ENCODE measurements at places on chromosomes 1 and 21.

GRCh38 chr1:39917825-39918224 is 16.1 kb upstream of the MYCL start:
- DNase-seq = no peak

DNA sequence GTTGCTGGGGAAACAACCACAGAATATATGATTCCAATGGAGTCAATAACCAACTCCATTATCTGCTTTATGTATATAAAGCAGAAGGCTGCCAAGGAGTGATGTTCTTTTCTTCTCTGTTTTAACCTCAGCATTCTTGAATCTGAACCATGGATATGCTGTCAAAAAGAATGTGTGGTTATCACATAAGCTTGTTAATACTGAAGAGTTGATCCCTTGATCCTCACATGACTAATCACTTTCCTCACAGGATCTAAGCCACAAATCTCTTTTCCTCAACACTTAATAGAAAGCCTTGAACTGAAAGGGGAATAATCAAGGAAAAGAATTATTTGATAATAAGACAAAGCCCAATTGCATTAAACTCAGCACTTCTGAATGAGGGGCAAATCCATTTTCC is 271.3 kb upstream of the KIAA0040 start:
- no peak for DNase-seq

DNA sequence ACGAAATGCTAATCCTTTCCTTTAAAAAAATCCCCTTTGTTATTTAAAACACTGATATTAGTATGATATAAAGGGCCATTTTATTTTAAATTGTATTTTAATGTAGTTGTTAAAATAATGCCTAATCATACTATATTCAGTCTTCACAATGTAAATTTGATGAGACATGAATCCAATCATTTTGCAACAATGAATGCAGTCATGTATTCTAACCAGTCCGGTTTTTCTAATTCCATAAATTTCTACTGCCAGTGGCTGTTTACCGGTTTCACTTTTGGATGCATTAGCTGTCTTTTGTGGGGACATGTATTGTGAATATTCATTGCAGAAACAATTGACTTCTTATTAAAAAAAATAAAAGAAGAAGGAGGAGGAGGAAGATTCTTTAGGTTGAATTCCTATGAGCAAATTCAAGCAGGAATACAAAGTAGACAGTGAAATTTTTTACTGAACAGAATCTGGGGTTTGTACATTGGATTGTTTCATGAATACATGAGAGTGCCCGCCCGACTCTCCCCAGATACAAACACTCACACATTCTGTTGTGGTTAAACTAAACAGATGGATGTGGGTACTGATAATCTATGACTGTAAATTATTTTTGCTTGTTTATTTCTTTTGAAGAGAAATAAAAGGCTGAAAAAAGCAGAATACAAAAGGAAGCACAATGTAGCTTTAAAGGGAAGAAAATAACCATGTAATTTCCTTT is 624.8 kb upstream of the PTBP2 start:
- no peak for DNase-seq

DNA sequence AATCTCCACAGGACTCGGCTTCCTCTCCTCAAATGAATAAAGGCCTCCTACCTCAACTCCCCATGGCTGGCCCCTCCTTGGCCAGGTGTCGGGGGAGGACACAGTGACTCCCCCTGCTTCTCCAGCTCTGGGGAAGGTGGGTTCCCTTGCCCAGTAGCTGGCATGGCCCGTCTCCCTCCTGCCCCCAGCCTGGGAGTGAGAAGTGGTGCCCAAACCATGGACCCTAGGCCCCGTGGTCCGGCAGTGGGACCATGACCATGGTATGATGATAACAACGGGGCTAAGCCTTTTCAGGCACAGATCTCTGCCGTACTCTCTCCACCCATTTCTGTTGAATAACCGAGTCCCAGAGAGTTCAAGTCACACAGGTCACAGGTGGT is 11.2 kb downstream of the PLA2G2F start:
- no peak for DNase-seq

GRCh38 chr21:41024746-41025254 is 143.2 kb upstream of the BACE2 start:
- DNase-seq = no peak

DNA sequence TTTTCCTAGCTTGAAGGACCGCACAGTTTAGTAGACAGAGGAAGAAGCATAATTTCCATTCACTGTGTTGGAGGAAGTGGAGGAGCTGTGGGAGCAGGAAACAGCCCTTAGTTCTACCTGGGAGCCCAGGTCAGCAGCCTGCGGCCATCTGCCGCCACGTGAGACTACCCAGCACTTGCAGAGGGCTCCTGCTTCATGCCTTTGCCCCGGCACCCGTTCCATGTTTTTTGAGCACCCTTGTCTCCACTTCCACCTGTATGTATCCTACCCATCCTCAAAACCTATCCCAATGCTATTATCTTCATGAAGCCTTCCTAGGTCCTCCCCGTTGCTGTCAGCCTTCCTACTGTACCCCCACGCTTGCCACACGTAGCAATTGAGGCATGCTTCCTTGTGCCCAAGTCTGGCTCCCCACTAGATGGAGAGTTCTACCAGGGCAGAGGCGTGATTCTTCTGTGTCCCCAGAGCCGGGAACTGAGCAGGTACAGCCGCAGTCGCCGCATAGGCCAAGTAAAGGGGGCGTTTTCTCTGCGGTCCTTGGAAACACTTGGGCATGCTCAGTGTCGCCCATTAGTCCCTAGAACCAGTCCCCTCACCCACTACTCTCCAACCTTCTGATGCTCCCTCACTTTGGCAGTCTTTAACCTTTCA is 1.9 kb downstream of the SLC6A9 start:
- DNase-seq = no peak

- peak; percentile 32 for DNase-seq
Measured at GRCh38 chr1:6889875-6890480, 104.7 kb downstream of the CAMTA1 start.

- no peak for DNase-seq
Measured at GRCh38 chr1:172661107-172661506, 2.2 kb downstream of the FASLG start.

DNA sequence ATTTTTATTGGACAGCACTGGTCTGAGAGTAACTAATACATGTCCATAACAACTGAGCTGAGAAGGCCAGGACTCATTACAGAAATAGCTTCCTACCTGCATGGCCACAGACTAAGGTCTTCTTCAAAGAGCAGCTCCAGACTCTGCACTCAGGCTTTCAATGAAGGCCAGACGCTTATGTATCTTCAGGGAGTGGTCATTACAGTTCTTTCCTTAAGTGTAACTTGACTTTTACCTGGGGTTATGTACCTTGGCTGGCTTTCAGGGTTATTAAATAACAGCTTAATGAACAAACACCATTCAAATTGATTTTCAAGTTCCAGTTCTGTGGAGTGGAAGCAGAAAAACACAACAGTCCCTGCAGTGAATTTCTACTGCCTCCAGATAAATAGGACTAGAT is 23.8 kb upstream of the SLC22A15 start:
- DNase-seq = no peak

DNA sequence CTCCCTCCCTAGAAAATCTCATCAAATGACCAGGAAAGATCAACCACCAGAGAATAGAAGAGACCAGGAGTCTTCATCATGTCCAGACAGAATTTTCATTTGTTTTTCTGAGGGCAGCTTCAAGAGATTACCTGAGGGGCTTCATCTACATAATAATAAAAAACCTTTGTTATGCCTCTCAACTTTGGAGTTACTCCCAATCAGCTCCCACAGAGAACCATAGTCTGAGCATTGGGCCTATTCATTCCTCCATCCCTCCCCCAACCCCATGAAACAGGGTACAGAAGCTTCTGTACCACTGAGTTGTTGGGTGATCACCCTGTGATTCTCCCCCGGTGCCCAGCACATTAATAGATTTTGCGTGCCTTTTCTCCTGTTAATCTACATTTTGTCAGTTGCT is 53.3 kb upstream of the PRRC2C start:
- no peak for DNase-seq

GRCh38 chr1:21244154-21244553 is 46.1 kb downstream of the ECE1 start:
- DNase-seq = no peak

GRCh38 chr1:237875291-237875690 is 15.4 kb downstream of the ZP4 start:
- no peak for DNase-seq

DNA sequence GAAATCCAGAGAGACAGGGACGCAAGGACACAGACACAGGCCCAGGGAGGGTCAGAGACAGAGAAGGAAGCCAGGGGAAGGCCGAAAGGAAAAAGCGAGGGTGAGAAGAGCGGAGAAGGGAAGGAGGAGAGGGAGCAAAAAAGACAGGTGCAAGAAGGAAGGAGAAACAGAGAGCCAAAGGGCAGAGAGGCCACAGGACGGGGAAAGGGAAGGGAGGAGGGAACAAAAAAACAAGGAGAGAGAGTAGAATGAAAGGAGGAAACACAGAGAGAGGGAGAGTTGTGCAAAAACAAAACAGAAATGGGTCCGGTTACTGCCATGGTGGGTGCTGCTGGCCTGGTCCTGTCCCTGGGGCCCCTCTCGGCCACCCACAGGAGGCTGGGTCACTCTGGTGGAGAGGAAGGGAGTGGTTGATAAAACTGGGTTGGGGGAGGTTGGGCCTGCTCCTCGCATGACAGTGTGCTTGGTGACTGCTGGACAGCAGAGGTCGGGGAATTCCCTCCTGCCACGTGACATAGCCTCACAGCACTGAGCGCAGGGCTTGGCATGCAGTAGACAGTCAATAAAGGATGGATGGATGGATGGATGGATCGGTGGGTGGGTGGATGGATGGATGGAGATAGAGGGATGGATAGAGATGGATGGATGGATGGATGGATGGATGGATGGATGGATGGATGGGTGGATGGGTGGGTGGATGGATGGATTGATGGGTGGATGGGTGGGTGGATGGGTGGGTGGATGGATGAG is 64.8 kb downstream of the RAP1GAP start:
- DNase-seq = no peak

- no peak for DNase-seq
Measured at GRCh38 chr1:30472526-30472925, 250.9 kb downstream of the MATN1 start.

DNA sequence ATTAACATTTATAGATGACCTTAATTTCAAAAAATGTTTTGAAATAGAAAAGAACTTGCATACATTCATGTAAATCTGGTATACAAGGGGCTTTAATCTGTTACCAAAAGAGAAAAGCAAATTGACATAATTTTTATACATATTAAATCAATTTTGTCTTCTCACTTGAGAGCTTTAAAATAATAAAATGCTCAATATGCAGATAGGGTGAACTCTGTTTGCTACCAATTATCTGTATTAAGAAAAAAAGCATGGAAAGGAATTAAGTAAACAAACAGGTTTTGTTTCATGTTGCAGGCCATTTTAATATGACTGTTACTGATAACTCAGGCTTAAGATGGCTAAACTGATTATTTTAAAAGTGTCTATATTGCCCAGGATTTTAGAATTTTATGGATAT is 6.0 kb upstream of the TSHB start:
- no peak for DNase-seq

DNA sequence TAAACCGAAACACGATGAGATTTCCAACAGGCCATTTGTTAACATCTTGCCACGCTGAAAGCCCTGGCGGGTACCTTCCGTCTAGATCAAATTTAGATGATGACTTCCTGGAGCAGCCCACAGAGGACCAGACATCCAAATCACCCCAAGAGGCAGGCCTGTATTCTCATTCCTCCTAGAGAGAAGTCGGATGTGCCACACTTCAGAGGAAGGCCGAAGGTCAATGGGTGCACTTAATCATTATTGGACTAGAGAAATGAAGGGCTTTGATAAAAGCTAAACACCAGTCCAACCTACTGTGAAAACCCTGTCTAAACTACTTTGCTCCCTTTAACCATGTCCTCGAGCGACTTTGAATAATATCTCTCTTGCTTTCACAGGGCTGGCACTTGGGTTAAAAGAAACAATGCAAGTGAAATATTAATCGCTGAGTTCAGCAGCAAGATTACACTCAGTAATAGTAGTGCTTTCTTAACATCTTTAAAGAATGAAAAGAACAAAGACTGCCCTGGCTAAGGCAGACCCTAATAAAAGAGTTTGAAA is 76.5 kb downstream of the BCAR3 start:
- no peak for DNase-seq

- no peak for DNase-seq
Measured at GRCh38 chr1:7313826-7314225, 457.3 kb upstream of the VAMP3 start.

DNA sequence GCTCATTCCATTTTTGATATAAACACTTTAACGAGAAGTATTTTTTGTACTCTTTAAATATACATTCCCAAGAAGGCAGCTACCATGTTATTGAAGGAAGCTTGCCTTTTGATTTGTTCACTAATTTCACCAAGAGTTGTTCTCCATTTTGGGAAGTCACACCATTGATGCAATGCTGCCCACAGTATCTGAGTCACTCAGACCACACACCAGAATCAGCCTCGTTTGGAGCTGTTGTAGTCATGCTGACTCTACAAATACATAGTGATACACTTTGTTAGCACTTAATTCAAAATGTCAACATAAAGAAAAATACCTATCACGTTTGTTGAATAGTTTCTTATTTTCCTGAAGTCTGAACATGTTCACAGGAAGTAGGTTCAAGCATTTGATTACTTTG is 78.7 kb downstream of the PAPPA2 start:
- no peak for DNase-seq

- no peak for DNase-seq
Measured at GRCh38 chr1:221793439-221794078, 51.7 kb upstream of the DUSP10 start.

GRCh38 chr1:233088613-233089012 is 138.2 kb downstream of the NTPCR start:
- no peak for DNase-seq

DNA sequence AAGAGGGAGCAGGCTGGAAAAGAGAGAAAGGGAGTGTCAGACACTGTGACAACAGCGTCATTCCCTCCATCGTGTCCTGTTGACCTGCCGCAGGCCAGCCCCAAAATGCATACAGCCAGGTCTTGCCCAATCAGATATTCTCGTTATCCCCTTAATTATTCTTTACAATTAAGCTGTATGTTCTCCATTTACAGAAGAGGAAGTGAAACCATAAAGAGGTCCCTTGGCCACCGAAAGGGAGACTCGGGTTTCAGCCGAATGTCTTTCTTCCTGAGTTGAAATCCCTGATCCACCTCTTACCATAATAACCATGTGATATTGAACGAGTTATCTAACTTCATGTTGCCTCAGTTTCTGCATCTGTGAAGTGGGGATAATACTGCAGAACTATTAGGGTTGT is 70.5 kb downstream of the IGSF21 start:
- no peak for DNase-seq

GRCh38 chr1:227941509-227942020 is 6.2 kb downstream of the WNT9A start:
- DNase-seq = no peak

GRCh38 chr1:107198561-107198960 is 57.7 kb downstream of the NTNG1 start:
- no peak for DNase-seq

- no peak for DNase-seq
Measured at GRCh38 chr1:248850536-248851251, 8.2 kb downstream of the ZNF692 start.

- no peak for DNase-seq
Measured at GRCh38 chr1:236148470-236148845, 6.1 kb downstream of the GPR137B start.

All from activated naive CD4-positive, alpha-beta T cell treated with anti-CD3 and anti-CD28 coated beads, Interleukin-2, amount 50 U/mL, for 16 hours (primary cell).